ENCODE measurements at places on chromosomes 6 and 20. TPM values are rescaled to one million over a fixed set of nuclear protein-coding genes. Genes with fewer than 3 reads are reported as not detected.

DNA sequence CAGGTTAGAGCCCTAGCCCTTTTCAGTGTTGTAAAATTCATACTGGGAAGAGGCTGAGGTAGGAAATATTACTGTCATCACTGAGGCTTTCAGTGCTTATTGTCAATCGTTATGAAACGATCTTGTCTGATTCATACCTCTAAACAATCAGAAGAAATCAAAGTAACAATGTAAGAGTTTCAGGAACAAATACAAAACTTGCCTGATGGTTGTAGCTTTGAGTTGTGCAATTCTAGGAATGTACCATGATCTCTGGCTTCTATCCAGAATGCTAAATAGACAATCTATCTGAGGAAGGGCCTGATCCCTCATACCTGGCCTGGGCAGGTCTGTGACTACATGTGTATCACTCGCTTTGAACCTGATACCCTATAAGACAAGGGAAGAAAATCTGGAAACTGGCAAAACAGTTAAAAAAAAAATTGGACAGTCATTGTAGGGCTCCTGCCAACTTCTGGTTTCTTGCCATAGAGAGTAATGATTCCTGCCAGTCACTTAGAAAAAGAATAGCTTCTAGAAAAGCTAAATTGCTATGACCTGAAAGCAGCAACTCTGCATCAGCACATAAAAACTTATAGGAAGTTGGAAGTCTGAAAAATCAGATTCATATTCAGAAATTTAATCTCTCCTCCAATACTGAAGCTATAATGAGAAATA is 234.7 kb downstream of the BTBD9 start:
- peak overlapping the region; percentile 62 for H3K27ac ChIP-seq
- DNase-seq = no peak
- H3K4me1 ChIP-seq = no peaks in the 10 kb centered on the region
- no peak overlapping the region for H3K4me3 ChIP-seq
- H3K27me3 ChIP-seq = no peaks in the 10 kb centered on the region

GRCh38 chr6:170209354-170210025 is 81.4 kb downstream of the DLL1 start:
- DNase-seq = no peak
- no peaks in the 10 kb centered on the region for H3K4me1 ChIP-seq
- H3K27ac ChIP-seq = no peak overlapping the region
- peaks cover 11% of the 10 kb centered on the region for H3K27me3 ChIP-seq
- H3K36me3 ChIP-seq = no peaks in the 10 kb centered on the region
- H3K4me3 ChIP-seq = no peak overlapping the region

DNA sequence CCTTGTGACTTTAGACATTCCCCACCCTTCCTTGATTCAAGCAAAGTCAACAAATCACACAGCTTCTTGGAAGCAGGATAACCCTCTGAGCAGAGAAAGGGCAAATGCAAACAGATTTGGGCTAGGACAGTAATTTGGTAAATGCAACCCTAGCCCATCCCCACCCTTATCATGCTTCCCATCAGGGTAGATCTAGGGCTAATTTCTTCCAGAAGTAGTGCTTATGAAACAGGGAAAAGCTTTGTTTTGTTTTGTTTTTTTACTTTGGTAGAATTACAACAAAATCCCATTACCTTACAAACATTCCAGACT is 525.1 kb upstream of the NOX3 start:
- H3K36me3 ChIP-seq = no peaks in the 10 kb centered on the region
- H3K4me3 ChIP-seq = no peak overlapping the region
- no peaks in the 10 kb centered on the region for H3K4me1 ChIP-seq
- no peak overlapping the region for H3K27ac ChIP-seq

DNA sequence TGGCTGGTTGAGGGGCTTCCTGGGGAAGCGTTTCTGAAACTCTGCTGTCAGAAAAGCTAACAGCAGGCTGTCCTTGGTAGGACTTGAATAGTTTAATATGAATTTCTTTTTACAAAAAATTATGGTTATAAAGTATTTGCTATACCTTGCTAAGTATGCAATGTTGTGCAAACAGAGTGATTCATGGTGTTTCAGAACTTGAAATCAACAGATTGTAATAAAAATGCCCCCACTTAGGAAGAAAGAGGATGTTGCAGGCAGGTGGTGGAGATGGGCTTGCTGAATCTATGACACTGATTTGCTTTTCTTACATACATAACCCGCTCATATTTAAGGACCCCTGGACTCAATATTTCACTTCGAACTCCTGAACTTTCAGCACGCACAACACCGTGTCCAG is 211.6 kb downstream of the THBS2 start:
- no peaks in the 10 kb centered on the region for H3K27me3 ChIP-seq
- no peak overlapping the region for H3K27ac ChIP-seq
- no peaks in the 10 kb centered on the region for H3K36me3 ChIP-seq
- no peak for DNase-seq
- H3K4me1 ChIP-seq = no peaks in the 10 kb centered on the region

GRCh38 chr6:6547110-6547879 is 41.2 kb upstream of the LY86 start:
- DNase-seq = peak; percentile 91
- no peaks in the 10 kb centered on the region for H3K27me3 ChIP-seq
- no peaks in the 10 kb centered on the region for H3K36me3 ChIP-seq
- H3K4me3 ChIP-seq = peak overlapping the region; percentile 43
- no peak overlapping the region for H3K27ac ChIP-seq

GRCh38 chr20:40683894-40684268 is 5.2 kb downstream of the MAFB start:
- no peaks in the 10 kb centered on the region for H3K27me3 ChIP-seq
- H3K4me1 ChIP-seq = no peaks in the 10 kb centered on the region
- peak overlapping the region; percentile 71 for H3K27ac ChIP-seq

GRCh38 chr20:19114410-19114809 is 98.0 kb upstream of the SLC24A3 start:
- no peaks in the 10 kb centered on the region for H3K4me1 ChIP-seq
- H3K27me3 ChIP-seq = no peaks in the 10 kb centered on the region
- no peak overlapping the region for H3K4me3 ChIP-seq
- no peaks in the 10 kb centered on the region for H3K36me3 ChIP-seq
- H3K27ac ChIP-seq = no peak overlapping the region

DNA sequence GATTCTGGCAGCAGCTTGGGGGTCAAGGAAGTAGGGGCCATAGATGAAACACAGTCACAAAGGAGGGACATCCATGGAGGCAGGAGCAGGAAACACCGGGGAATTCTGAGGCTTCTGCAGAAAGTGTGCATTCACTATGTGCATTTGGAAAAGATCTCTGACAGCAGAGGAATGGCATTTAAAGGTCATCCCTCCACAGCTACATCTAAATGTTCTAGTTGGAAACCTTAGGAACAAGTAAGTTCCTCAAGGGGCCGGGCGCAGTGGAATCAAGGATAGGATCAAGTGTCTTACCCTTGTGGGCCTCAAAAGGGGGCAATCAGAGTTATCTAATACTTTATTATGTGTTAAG is 8.8 kb downstream of the C6orf136 start:
- H3K36me3 ChIP-seq = peaks cover 30% of the 10 kb centered on the region
- no peaks in the 10 kb centered on the region for H3K27me3 ChIP-seq
- H3K4me3 ChIP-seq = no peak overlapping the region
- H3K27ac ChIP-seq = no peak overlapping the region
- no peaks in the 10 kb centered on the region for H3K4me1 ChIP-seq
- DNase-seq = no peak

DNA sequence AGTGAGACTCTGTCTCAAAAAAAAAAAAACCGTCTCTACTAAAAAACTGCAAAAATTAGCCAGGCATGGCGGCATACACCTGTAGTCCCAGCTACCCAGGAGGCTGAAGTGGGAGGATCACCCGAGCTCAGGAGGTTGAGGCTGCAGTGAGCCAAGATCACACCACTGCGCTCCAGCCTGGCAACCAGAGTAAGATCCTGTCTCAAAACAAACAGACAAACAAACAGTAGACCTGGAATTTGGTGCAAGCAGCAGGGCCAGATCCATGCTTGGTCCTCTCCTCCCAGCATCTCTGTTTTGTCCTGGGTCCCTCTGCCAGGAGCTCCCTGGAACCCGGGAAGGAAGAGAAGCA is 11.6 kb downstream of the RIPOR3 start:
- no peaks in the 10 kb centered on the region for H3K27me3 ChIP-seq
- no peaks in the 10 kb centered on the region for H3K36me3 ChIP-seq
- DNase-seq = no peak
- no peak overlapping the region for H3K4me3 ChIP-seq
- no peak overlapping the region for H3K27ac ChIP-seq

GRCh38 chr20:46883892-46884291 is 10.8 kb upstream of the EYA2 start:
- H3K4me3 ChIP-seq = no peak overlapping the region
- DNase-seq = no peak
- H3K27me3 ChIP-seq = no peaks in the 10 kb centered on the region
- peak overlapping the region; percentile 64 for H3K27ac ChIP-seq
- H3K4me1 ChIP-seq = no peaks in the 10 kb centered on the region
- no peaks in the 10 kb centered on the region for H3K36me3 ChIP-seq

DNA sequence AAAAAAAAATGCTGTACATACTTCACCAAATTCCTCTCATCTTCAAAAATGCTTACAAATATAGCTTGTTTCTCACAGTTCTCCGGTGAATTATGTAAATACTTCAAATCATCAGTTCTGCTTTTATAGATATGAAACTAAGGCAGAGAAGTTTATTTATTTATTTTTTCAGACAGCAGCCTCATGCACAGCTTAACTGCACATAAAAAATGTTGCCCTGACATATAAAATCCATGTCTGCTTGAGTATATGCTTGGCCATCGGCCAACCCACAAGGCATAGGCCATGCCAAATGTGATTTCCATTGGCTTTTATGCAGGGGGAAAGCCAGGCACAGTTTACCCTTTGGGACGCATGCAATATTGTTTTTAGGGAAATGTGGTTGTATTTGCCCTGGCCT is 57.3 kb upstream of the PHACTR2 start:
- no peaks in the 10 kb centered on the region for H3K27me3 ChIP-seq
- H3K36me3 ChIP-seq = no peaks in the 10 kb centered on the region
- DNase-seq = no peak

DNA sequence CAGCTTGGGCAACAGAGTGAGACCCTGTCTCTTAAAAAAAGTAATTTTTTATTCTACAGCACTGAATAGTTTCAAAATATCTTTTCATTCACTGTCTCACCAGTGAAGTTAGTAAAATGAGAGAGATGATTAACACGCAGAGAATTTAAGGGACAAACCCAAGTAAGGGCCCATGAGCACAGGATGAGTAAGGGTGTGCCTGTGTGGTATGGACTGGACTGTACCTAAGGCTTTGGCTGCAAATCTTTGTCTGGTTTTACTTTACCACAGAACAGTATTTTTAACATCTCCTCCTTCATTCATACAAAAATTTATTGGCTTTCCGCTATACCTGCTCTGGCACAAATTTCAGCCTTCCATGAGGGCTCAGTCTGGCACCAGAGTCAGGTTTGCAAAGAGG is 433.3 kb downstream of the UTRN start:
- no peak for DNase-seq
- H3K4me3 ChIP-seq = no peak overlapping the region
- H3K4me1 ChIP-seq = no peaks in the 10 kb centered on the region
- H3K27ac ChIP-seq = no peak overlapping the region

GRCh38 chr20:10362674-10363073 is 71.3 kb downstream of the MKKS start:
- H3K27ac ChIP-seq = no peak overlapping the region
- H3K36me3 ChIP-seq = no peaks in the 10 kb centered on the region
- no peak for DNase-seq
- no peaks in the 10 kb centered on the region for H3K4me1 ChIP-seq

DNA sequence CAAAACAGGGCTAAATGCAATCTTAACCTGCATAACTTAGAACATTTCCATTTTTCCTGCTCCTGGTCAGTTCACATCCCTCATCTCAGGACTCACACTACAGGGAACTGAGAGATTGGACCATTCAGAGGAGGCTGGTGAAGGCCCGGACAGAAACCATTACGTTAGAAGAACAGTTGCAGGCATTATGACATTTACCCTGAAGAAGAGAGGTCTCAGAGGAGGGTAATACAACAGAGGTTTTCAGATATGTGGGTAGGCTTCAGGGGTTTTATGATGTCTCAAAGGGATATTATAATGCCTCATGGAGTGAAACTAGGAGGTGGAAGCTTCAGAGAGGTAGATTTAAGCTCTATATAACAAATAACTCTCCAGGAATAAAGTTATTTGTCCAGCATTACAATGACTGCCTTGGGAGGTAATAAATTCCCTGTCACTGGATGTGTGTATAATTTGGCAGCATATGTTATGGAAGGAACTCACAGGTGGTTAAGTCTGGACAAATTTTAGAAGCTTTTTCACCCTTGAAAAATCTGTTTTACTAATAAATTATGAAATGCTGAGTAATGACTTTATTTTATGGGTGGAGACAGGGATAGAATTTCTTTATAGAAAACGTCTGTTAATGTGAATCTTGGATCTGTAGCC is 36.7 kb upstream of the RIPOR2 start:
- H3K4me3 ChIP-seq = no peak overlapping the region
- no peaks in the 10 kb centered on the region for H3K36me3 ChIP-seq
- no peak for DNase-seq

DNA sequence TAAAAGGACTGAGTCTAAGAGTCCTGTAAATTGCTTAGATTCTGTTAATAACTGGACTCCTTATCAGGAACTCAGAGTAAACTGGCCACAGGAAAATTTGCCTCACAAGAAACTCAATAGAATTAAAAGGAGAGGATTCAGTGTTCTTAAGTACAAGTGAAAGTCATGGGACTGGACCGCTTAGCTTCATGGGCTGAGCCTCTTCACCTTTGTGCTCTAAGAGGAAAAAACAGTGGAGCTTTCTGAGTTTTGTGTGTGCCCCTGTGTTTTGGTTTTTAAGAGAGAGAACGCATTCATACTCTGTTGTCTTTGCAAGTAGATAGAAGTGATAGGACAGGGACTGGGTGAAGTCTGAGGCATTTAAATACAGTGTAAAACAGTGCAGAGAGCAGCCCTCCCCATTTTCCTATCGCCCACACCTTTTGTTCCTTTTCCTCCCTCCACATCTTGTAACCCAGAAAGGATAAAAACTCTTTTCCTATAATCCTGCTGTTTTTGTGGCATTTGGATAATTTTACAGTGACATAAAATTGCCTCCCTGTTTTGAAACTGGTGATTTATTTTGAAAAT is 49.6 kb downstream of the FOXO3 start:
- no peak overlapping the region for H3K4me3 ChIP-seq
- peak overlapping the region; percentile 52 for H3K27ac ChIP-seq

DNA sequence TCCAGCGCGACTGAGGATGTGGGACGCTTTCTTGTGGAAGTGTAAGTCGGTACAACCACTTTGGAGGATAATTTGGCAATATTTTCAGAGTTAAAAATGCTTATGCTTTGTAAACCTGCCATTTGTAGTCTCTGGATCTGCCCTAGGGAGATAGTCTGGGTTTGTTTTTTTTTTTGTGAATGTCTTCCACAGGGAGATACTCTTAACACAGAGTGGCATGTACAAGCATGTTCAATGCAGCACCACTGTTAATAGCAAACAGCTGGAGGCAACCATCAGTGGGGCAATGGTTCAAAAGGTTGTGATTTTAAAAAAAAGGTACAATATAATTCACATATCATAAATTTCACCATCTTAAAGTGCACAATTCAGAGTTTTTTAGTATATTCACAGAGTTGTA is 22.4 kb downstream of the SLC9A8 start:
- H3K36me3 ChIP-seq = no peaks in the 10 kb centered on the region
- no peak overlapping the region for H3K4me3 ChIP-seq
- no peaks in the 10 kb centered on the region for H3K27me3 ChIP-seq
- H3K27ac ChIP-seq = no peak overlapping the region
- no peak for DNase-seq

NSFL1C gene
- total RNA-seq = 36.7 TPM

SPATS1 gene
- not detected for total RNA-seq

HELZ2 gene
- 20.3 TPM for total RNA-seq

FOXQ1 gene
- 0.16 TPM for total RNA-seq

GRM4 gene
- total RNA-seq = not detected

LBP gene
- total RNA-seq = 3.9 TPM

POFUT1 gene
- 29.5 TPM for total RNA-seq

All from breast epithelium (tissue), 4 donors.